ENCODE measurements at places on chromosomes 3 and 15.

GRCh38 chr3:193590088-193590856 lies 2.7 kb upstream of the OPA1 start:
- peak; percentile 52 for DNase-seq
- peaks cover 8% of the 10 kb centered on the region for H3K4me1 ChIP-seq
- H3K27ac ChIP-seq: no peak overlapping the region
- no peaks in the 10 kb centered on the region for H3K36me3 ChIP-seq
- no peaks in the 10 kb centered on the region for H3K27me3 ChIP-seq
- no peak overlapping the region for H3K4me3 ChIP-seq

DNA sequence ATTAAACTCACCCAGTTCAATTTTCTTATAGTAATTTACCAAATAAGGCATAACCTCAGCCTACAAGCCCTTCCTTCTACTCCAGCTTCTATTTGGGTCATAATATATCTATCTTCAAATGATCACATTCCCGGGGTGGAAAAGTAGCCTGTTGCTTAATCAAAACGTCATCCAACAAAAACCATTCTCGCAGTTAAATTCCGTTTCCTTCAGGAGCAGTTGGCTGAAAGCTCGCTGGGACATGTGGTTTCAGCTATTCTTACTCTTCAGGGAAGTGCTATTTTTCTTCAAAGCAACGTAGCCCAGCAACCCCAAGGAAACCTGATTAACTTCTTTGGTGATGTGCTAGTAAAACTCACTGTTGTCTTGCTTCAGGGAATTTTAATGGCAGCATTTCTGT lies 59.6 kb downstream of the MAGI1 start:
- H3K27ac ChIP-seq: peak overlapping the region; percentile 1
- H3K4me3 ChIP-seq: no peak overlapping the region
- no peaks in the 10 kb centered on the region for H3K36me3 ChIP-seq

DNA sequence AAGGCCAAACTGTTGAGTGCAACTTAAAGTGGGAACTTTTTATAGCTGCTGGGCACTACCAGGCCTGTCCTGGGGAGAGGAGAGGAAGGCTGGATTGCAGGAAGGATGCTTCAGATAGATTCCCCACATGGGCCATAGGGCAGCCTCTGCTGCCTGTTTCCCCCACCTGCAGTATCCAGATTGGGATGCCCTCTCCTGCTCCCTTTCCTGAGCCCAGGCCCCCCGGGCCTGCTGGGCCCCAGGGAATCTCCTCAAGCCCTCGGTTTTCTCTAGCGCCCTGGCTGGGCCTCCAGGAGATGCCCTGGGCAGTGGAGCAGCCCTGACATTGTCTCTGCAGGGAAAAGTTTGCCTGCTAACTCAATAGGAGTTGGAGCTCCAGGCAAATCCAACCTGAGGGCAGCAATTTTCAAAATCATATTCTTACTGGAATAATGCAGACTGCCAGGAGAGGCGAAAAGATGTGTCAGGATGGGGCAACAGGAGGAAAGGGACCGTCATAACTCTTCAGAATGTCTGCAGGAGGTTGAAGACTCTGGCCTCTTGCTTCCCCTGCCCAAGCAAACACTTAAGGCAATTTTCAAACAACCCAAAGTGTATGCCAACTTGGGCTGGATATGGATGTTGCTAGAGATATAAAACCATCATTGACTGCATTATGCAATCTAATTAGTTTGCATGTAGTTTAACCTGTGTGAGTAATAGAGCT lies 4.4 kb downstream of the NR2F2 start:
- DNase-seq: no peak
- H3K36me3 ChIP-seq: no peaks in the 10 kb centered on the region
- no peak overlapping the region for H3K4me3 ChIP-seq
- H3K4me1 ChIP-seq: no peaks in the 10 kb centered on the region

GRCh38 chr15:46126581-46126980 lies 491.8 kb downstream of the SQOR start:
- H3K36me3 ChIP-seq: no peaks in the 10 kb centered on the region
- H3K4me1 ChIP-seq: no peaks in the 10 kb centered on the region
- no peaks in the 10 kb centered on the region for H3K27me3 ChIP-seq
- H3K27ac ChIP-seq: no peak overlapping the region

- H3K27me3 ChIP-seq: no peaks in the 10 kb centered on the region
- no peaks in the 10 kb centered on the region for H3K36me3 ChIP-seq
- H3K4me3 ChIP-seq: no peak overlapping the region
- no peak overlapping the region for H3K27ac ChIP-seq
These were observed 167.5 kb upstream of the ALCAM start for GRCh38 chr3:105199217-105199616.

DNA sequence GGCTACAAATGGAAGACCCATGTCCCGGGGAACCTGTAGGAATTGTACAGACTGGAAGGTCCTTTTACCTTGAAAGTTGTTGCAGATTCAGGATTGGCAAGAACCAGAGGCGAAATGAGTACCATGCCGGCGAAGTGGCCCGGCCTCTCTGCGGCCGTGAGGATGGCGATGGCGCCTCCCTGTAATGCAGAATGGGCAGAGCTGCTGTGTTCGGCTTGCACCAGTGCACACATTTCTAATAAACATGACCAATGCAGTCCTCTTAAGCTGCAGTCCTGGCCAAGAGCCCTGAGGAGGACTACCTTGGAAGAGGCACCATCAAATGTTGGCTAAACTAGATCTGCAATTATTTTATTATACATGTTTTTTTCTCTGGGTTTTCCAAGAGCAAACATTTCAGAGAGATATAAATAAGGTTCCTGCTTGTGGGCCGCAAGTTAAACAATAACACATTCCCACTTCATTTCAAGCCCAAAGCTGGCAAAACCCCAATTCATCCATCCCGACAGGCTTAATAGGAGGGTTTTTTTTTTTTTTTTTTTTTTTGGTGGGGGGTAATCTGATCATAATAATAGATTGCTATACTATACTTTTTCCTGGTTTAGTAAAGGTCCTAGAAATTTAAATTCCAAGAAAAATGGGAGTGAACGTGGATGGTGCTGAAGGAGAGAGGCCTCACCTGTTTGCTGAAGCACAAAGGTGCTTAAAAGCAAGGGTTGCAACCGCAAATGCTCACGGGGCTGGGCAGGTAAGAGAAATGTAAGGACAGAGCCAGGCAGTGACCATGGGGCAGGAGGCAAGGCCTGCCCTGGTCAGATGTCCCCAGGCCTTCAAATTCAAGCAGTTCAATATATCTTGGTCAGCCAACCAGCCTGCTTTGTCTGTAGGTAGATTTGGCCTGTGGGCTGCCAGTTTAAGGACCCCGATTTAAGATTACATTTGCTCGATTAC lies 48.5 kb downstream of the ABTB1 start:
- no peaks in the 10 kb centered on the region for H3K36me3 ChIP-seq
- peaks cover 13% of the 10 kb centered on the region for H3K4me1 ChIP-seq
- H3K4me3 ChIP-seq: no peak overlapping the region
- H3K27ac ChIP-seq: no peak overlapping the region

DNA sequence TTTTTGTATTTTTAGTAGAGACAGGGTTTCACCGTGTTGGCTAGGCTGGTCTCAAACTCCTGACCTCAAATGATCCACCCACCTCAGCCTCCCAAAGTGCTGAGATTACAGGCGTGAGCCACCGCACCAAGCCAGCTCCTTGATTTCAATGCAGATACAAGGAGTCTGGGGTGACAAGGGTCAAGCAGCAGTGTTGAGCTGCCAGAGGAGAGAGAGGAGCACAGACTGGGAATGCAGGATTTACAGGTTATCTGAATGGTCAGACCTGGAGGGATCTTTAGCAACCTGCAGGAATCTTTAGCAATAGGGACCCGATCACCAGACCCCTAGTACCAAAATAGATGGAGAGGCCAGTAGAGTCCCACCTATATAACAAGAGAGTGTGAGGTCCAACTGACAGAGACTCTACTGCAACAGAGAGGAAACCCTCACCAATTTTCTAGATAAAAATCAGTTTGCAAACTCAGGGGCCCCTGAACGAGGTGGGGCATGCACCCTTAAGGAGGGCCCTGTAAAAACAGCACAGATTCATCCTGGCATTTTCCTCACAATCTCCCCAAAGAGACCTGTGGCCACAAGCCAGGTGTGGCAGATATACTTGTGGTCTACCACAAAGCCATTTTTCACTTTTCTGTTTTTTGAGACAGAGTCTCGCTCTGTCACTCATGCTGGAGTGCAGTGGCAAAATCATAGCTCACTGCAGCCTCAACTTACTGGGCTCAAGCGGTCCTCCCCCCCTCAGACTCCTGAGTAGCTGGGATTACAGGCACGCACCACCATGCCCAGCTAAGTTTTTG lies 10.7 kb upstream of the SHISA5 start:
- no peak overlapping the region for H3K4me3 ChIP-seq
- no peaks in the 10 kb centered on the region for H3K4me1 ChIP-seq
- H3K27me3 ChIP-seq: no peaks in the 10 kb centered on the region
- DNase-seq: no peak
- H3K27ac ChIP-seq: no peak overlapping the region

DNA sequence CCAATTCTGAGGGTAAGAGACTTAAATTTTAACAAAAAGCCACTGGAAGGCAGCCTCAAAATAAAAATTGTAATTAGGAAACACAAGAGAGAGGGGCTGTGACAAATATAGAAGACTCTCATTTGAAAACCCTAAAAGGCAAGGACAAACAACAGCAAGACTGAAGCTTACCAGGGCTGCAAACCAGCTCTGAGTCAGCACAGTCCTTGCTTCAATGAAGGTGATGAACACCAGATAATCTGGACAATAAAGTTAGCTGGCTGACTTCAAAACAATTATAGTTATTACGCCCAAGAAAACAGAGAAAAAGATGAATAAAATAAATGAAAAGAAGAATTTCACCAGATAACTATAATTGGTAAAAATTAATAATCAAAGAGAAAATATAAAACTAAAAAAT lies 149.3 kb upstream of the NSMCE3 start:
- DNase-seq: no peak
- H3K27ac ChIP-seq: no peak overlapping the region
- no peaks in the 10 kb centered on the region for H3K4me1 ChIP-seq
- no peak overlapping the region for H3K4me3 ChIP-seq
- no peaks in the 10 kb centered on the region for H3K36me3 ChIP-seq

- no peaks in the 10 kb centered on the region for H3K27me3 ChIP-seq
- H3K4me3 ChIP-seq: no peak overlapping the region
- H3K36me3 ChIP-seq: no peaks in the 10 kb centered on the region
- H3K4me1 ChIP-seq: no peaks in the 10 kb centered on the region
These were observed 24.8 kb downstream of the TPRA1 start for GRCh38 chr3:127565711-127566110.

GRCh38 chr3:9934235-9934621 lies 594 bp downstream of the CRELD1 start:
- no peaks in the 10 kb centered on the region for H3K27me3 ChIP-seq
- no peaks in the 10 kb centered on the region for H3K4me1 ChIP-seq
- peak overlapping the region; percentile 47 for H3K4me3 ChIP-seq
- H3K36me3 ChIP-seq: peaks cover 6% of the 10 kb centered on the region
- DNase-seq: no peak

DNA sequence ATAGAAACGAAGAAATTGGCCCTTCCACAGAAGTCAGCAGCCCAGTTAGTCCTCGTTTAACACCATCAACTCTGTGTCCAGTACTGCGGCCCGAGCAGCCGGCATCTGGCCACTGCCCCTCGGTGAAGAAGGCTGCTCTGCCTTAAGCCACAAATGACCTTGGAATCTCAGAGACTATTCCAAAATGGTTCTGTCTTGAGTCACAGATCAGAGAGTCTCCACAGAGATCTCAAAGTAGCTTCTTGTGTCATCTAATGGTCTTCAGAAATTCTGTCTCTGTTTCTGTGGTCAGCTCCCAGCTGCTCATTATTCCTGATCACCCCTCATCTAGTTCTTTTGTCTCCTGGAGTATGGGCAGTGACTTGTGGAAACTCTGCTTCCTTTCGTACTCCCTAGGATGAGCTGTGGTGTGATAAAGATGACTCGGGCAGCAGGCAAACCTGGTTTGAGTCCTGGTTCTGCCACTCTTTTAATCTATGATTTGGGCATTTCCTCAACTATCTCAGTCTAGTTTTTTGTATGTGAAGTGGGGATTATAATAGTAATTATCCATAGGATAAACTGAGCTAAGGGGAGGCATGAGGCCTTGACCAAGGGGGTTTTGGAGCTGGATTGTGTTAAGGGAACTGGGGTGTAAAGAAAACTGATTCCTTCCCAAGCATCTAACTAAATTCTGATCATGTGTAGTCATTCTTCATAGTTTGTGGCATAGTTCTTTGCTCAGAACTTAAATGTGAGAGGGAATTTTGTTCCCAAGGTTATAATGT lies 22.6 kb downstream of the CRTC3 start:
- H3K27ac ChIP-seq: no peak overlapping the region
- H3K4me3 ChIP-seq: no peak overlapping the region
- H3K4me1 ChIP-seq: peaks cover 5% of the 10 kb centered on the region
- no peak for DNase-seq
- H3K27me3 ChIP-seq: no peaks in the 10 kb centered on the region

DNA sequence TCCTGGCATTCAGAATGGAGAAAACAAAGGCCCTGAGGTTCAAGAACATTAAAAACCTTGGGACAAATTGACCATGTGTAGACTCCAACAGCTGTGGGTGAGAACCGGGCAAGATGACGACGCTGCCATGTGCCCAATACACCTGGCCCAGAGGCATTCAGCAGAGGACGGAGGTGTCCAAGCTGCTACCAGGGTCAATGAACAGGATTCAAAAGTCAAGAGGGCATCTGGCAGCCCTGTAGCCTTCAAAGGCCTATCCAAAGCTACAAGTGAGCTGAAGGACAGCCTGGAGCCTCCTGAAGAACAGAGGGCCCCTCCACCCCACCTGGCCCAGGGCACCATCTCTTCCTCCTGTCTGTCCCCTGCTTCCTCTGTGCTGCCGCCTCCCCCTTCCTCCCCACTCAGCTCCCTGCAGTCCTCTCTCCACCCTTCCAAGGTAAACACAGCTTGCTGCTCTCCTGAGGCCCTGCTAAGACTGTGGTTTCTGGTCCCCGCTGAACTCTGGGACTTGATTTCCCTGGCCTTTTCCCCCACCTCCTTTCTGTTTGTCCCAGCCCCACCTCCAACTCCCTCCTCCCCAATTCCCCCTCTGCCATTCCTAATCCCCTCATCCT lies 57.5 kb downstream of the HMCES start:
- no peak overlapping the region for H3K27ac ChIP-seq
- DNase-seq: no peak
- no peaks in the 10 kb centered on the region for H3K27me3 ChIP-seq
- H3K4me3 ChIP-seq: no peak overlapping the region

- H3K36me3 ChIP-seq: no peaks in the 10 kb centered on the region
- DNase-seq: no peak
These were observed 379.7 kb upstream of the TGFBR2 start for GRCh38 chr3:30226601-30227151.

- H3K4me3 ChIP-seq: no peak overlapping the region
- H3K27ac ChIP-seq: no peak overlapping the region
- no peaks in the 10 kb centered on the region for H3K27me3 ChIP-seq
- peaks cover 6% of the 10 kb centered on the region for H3K4me1 ChIP-seq
- H3K36me3 ChIP-seq: no peaks in the 10 kb centered on the region
These were observed 94.9 kb upstream of the CHD2 start for GRCh38 chr15:92805080-92805690.

DNA sequence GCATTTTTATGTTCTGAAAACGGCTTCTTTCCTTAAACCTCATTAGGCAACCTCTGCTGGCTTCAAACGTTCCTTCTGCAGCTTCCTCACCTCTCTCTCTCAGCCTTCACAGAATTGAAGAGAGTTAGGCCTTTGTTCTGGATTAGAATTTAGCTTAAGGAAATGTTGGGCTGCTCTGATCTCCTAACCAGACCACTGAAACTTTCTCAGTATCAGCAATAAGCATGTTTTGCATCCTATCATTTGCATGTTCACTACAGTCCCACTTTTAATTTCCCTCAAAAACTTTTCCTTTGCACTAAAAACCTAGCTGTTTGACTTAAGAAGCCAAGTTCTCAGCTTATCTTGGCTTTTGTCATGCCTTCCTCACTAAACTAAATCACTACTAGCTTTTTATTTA lies 49.5 kb downstream of the SMARCC1 start:
- DNase-seq: no peak
- no peaks in the 10 kb centered on the region for H3K4me1 ChIP-seq
- no peak overlapping the region for H3K4me3 ChIP-seq
- H3K27me3 ChIP-seq: no peaks in the 10 kb centered on the region
- H3K27ac ChIP-seq: peak overlapping the region; percentile 28

All from cardiac muscle cell (in vitro differentiated cells and primary cell).